ENCODE measurements at places on chromosomes 12 and 14.

DNA sequence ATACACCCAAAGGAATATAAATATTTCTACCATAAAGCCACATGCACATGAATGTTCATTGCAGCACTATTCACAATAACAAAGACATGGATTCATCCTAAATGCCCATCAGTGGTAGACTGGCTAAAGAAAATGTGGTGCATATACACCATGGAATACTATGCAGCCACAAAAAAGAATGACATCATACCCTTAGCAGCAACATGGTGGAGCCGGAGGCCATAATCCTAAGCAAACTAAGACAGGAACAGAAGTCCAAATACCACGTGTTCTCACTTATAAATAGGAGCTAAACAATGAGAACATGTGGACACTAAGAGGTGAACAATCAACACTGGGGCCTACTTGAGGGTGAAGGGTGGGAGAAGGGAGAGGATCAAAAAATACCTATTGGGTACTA, 198.5 kb downstream of the BMP4 start:
- H3K4me1 ChIP-seq = no peaks in the 10 kb centered on the region
- DNase-seq = no peak
- no peaks in the 10 kb centered on the region for H3K27me3 ChIP-seq
- no peak overlapping the region for H3K27ac ChIP-seq
- no peak overlapping the region for H3K4me3 ChIP-seq
- H3K36me3 ChIP-seq = no peaks in the 10 kb centered on the region

DNA sequence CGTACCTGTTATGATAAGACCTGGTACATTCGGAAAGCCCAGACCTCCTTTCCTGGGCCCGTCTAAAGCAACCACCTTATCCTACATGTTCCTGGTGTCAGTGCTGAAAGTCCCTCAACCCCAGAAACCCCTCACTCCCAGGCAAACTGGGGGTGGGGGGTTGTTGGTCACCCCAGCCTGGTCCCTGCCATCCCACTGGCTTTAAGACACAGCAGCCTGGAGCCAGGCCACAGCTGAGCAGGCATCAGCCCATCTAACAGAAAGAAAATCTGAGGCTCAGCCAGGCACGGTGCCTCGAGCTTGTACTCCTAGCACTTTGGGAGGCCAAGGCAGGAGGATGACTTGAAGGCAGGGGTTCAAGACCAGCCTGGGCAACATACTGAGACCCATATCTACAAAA, 4.5 kb downstream of the SELPLG start:
- H3K27ac ChIP-seq = peak overlapping the region; percentile 14
- DNase-seq = no peak
- H3K36me3 ChIP-seq = no peaks in the 10 kb centered on the region
- no peaks in the 10 kb centered on the region for H3K27me3 ChIP-seq
- no peaks in the 10 kb centered on the region for H3K4me1 ChIP-seq
- no peak overlapping the region for H3K4me3 ChIP-seq

DNA sequence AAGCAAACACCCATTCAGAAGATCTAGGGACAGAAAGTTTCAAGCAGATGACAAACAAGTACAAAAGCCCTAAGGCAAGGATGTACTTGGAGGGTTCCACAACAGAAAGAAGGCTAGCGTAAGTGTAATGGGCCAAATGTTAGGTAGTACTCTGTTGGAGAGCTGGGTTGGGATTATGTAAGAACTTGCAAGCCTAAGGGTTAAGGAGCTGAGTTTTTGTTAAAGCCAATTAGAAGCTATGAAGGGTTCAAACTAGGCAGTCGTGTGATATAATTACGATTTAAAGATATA, 41.4 kb downstream of the HECTD1 start:
- H3K27ac ChIP-seq = peak overlapping the region; percentile 92
- H3K27me3 ChIP-seq = no peaks in the 10 kb centered on the region
- H3K4me1 ChIP-seq = peaks cover 21% of the 10 kb centered on the region
- H3K4me3 ChIP-seq = no peak overlapping the region
- no peak for DNase-seq

DNA sequence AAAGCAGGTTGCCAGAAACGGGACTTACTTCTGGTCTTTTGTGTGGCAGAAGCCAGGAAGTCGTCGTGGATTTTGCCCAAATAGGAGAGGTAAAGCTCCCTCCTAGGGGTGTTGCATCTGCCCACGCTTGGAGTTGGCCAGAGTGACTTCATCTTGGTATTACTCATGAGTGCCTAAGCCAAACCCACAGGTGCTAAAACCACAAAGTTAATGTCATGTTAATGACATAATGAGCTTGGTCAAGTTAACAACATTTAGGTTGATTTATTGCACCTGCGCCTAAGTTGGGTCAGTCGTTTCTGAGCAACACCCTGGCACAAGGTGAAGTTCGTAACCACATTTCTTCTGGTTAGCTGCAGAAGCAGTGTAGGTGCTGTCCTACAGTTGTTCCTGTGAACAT, 225.2 kb downstream of the FUT8 start:
- no peaks in the 10 kb centered on the region for H3K27me3 ChIP-seq
- H3K27ac ChIP-seq = no peak overlapping the region
- H3K36me3 ChIP-seq = no peaks in the 10 kb centered on the region

DNA sequence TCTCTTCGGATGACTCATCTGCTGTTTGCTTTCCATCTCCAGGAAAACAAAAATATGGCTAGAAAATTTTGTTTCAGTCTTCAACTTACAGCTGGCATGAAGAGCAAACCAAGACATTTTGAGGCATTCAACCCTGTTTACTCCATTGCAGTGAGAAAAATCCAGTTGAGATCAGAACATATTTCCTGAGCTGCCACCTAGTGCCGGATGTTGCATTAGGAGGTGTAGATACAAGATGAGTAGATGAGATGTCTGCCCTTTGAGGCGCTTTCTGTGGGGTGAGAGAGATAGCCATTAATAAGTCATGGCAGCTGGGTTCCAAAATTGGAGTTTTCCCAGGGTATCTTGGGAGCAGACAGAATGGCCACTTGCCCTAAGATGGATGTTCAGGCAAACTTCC, 171.1 kb downstream of the PRKCH start:
- no peak overlapping the region for H3K4me3 ChIP-seq
- no peaks in the 10 kb centered on the region for H3K36me3 ChIP-seq
- no peak for DNase-seq
- no peak overlapping the region for H3K27ac ChIP-seq
- H3K4me1 ChIP-seq = peaks cover 6% of the 10 kb centered on the region
